ENCODE measurements at places on chromosomes 2 and 18.

GRCh38 chr2:62375113-62375420 is 130.9 kb downstream of the TMEM17 start:
- no peak for DNase-seq

DNA sequence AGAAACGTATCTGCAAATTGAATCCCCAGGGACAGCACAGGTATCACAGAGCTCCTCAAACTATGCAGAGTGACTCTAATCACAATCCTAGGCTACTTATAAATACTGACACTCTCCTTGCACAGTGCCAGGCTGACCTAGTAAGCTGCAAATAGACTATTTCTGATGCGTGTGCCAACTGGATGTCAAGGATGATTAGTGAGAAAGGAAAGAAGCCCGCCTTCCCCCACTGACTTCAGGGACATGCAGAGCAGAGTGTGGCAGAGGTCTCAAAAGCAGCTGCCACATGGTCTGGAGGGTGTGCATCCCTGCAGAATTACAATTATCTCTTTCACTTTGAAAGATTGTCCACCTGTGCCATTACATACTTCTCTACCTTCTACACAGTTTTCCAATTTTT is 235.6 kb downstream of the CPS1 start:
- DNase-seq, result no peak

GRCh38 chr18:13221869-13222855 is 3.6 kb downstream of the LDLRAD4 start:
- peak; percentile 41 for DNase-seq

- DNase-seq, result peak; percentile 42
Observed at GRCh38 chr2:73212448-73213176, 1.4 kb upstream of the SMYD5 start.

GRCh38 chr2:23469142-23469540 is 84.2 kb downstream of the KLHL29 start:
- no peak for DNase-seq

DNA sequence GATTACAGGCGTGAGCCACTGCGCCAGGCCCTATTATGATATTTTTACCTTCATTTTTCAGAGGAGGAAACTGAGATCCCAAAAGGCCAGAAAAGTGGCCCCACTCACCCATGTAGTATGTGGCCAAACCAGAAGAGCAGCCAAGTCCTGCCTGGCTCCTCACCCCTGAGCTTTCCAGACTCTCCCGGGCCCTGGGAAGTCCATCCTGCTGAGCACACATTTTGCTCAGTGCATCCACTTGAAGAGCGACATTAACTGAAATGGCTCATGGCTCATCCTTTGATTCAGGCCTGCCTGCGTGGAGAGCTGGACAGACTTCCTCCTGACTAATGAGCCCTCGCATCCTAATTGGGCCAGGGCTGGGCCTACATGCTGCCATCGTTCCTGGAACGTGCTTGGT is 9.5 kb upstream of the NGEF start:
- DNase-seq, result no peak

DNA sequence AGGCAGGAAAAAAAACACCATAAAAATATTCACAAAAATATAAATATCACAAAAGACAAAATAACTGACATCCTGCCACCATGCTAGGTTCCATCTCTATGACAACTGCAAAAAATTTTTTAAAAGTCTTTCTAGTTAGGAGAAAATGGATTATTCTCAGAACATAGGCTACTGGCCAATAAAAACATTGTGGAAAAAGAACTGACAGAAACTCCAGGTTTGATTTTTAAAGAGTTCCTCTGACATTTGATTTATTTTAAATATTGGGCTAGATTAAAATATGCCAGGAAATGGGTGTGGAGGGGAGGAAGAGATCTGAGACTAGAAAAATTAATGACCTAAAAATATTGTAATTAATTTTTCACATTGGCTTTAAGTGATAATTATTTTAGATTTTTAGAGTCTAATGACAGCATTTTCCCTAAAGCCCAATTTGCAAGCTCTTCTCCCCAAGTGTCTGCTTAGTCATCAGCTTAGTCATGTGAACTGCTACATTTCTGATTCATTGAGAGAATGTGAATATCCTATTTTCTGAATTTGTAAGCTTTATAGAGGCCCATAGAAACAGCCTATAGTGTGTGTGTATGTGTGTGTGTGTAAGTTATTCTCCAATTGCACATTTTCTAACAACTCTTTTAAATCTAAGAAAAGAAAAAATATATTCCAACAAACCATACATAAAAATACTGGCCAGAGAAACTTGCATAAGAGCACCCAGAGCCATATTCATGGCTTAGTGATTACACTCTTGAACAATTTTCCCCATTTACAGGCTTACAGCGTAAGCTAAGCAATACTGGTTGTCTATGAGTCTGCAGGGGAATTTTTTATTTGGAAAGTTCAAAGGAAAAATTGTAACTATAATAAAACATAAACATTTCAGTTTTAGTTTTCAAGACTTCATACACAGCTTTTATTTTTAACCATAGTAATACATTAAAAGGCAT is 48.4 kb downstream of the TMEFF2 start:
- no peak for DNase-seq

DNA sequence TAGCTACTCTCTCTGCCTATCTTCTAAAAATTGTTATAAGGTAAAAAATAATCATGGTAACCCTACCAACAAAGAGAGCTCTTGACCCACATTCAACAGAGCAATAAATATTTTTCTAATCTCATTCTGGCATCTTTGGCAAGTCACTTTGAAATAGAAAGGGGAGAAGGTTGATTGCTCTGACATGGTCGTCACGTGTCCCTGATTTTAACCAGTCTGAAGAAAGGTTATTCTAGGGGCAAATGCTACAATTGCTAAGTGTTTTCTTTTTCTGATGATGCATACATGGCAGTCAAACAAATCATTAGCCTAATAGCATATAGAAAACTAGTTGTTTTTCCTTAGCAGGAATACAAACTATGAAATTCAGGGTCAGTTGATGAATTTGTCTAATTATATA is 153.3 kb upstream of the MAP3K20 start:
- DNase-seq, result no peak

GRCh38 chr2:223993634-223994232 is 36.5 kb downstream of the MRPL44 start:
- peak; percentile 25 for DNase-seq

Measured in NCI-H1092 (cell line).